ENCODE measurements at places on chromosomes 3 and 15. TPM values are rescaled to one million over a fixed set of nuclear protein-coding genes. Genes with fewer than 3 reads are reported as not detected.

DNA sequence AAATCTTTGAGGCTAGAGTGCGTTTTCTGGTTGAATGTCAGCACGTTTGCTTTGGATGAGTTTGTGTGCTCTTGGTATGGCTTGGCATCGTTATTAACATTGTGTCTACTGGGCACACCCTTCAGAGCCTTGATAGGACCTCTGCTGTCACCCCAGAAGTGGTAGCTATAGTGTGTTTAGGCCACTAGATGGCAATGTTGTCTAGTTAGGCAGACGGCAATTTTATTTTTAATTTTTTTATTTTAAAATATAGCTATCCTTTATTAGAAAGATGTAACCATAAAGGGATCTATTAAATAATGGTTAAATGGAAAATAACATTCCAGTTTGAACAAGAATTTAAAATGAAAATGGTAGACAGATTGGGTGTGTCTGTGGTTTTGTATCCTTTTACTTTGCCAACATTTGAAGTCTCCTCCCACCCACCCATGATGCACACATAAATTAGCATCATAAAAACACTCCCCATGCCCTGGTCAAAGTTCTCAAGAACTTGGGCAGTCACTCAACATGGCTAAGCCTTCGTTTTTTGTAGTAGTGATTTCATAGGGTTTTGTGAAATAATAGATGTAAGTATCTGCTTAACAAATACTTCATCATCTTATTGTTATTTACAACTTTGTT is 200.7 kb downstream of the KCNH8 start:
- DNase-seq: no peak

The COPB2 gene
- total RNA-seq: 111 TPM

DNA sequence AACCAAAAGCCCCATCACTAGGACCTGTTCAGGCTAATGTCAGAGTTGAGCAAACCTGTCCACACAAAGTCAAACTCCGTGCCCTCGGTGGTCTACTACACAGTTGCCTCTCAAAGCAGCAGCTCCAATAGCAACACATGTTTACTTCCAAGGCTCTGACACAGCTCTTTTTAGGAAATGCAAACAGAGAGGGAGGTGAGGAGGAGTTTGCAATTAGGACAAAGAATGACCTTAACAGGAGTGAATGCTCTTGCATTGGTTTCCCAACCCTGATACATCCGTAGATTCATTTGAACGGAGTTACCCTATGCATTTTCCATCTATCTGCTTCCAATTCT is 64.8 kb upstream of the GOLGA8B start:
- no peak for DNase-seq

- DNase-seq: no peak
Measured at GRCh38 chr3:177337541-177338331, 140.5 kb upstream of the TBL1XR1 start.

Data from mesenteric fat pad (tissue), 1 donor.